ENCODE measurements at places on chromosomes 11 and 22. TPM values are rescaled to one million over a fixed set of nuclear protein-coding genes. Genes with fewer than 3 reads are reported as not detected.

- no peak for DNase-seq
Measured at GRCh38 chr11:21414953-21415352, 745.6 kb downstream of the NELL1 start.

- DNase-seq: no peak
Measured at GRCh38 chr11:88300888-88301487, 36.5 kb downstream of the CTSC start.

Gene TRIM49
- total RNA-seq: not detected

DNA sequence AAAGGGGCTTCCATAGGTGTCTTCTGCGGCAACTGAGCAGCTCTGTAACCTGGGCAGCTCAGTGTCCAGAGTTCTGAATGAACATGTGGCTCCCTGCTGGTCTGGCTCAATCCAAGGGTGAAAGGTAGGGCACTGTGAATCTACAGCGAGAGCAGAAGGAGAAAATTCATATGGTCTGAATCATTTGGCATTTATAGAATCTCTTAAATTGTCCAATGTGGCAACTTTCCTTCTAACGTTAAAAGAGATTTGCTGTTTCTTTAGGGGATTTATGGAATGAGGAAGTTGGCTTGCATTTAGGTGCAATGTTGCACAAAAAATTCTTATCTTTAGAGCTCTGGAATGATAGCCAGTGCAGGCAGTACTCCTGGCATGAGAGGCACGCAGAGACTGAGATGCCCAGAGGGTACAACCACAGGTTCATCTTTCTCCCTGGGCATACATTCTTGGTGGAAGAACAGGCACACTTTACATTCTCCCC is 17.0 kb downstream of the ATXN10 start:
- DNase-seq: no peak

Gene SAA2
- not detected for total RNA-seq

Gene OR51B2
- not detected for total RNA-seq
